ENCODE measurements at places on chromosomes 11 and 22.
A peak's percentile ranks its signal among the peaks of the same experiment; 100 is the strongest.

DNA sequence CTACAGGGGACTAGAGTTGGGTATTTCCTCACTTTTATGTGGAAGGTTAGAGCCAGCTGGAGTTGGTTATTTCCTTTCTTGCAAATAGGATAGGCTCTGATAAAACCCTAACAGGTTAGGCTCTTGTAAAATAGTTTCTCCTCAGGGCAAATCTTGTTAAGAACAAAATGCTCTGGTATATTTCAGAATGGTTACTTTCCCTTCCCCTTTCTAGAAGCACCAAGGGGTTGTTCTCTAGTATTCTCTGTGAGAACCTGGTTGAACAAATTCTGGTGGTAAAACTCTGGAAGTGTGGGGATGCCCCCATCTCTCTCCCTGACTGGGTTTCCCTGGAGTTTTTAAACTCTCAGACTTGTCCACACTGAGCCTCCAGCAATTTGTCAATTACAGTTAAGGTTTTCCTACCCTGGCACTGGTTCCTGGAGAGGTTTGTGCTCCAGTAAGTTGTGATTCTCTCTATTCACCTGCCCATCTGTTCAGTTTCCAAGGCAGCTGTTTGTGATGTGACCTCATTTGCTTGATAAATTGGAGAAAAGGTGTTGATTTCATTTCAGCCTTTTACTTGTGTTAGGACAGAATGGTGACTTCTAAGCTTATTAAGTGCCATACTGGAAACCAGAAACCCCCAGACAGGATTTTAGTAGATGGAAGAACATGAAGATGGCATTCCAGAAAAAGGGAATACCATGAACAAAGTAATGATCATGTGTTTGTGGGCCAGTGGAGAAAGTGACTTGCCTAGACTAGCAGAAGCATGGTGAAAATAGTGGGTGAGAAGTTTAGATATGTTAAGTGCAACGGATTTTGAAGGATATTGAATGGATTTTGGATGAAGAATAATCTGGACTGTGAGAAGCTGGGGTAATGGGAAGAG lies 64.6 kb downstream of the EXT2 start:
- DNase-seq: no peak

- DNase-seq: no peak
Observed at GRCh38 chr11:96328395-96329010, 14.5 kb downstream of the MAML2 start.

DNA sequence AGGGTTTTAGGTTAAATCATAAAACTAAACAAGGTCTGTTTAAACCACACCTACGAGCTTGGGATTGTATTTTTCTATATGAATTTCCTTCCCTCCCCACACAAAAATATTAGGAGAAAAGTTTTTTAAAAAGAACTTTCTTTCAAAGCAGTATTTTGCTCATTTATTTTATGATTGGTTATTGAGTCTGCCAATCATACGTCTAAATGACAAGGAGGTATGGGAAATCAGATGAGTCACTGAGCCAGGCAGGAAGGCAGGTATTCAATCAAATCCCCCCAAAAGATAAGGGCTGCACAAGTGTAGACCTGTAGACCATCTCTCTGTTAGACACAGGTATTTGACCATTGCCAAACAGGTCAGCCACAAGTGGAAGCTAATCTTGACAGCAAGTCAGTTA lies 440.1 kb upstream of the CCDC90B start:
- DNase-seq: no peak

DNA sequence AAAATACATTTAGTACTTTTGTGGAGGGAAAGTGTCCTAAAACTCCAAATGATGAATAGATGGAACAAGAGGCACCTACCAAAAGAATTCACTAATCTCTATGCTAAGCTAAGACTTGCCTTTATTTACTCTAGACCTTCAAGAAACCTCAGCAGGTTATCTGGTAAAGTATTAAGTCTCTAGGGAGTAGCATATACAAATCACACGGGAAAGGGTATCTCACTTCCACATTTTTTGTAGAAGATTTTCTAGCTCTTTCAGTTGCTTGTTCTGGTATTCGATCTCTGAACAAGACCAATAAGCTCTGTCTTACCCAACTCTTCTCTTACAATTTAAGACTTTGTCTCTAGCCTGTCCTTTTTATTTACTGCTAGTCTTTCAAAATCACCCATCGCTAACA lies 18.1 kb upstream of the CADM1 start:
- DNase-seq: no peak

DNA sequence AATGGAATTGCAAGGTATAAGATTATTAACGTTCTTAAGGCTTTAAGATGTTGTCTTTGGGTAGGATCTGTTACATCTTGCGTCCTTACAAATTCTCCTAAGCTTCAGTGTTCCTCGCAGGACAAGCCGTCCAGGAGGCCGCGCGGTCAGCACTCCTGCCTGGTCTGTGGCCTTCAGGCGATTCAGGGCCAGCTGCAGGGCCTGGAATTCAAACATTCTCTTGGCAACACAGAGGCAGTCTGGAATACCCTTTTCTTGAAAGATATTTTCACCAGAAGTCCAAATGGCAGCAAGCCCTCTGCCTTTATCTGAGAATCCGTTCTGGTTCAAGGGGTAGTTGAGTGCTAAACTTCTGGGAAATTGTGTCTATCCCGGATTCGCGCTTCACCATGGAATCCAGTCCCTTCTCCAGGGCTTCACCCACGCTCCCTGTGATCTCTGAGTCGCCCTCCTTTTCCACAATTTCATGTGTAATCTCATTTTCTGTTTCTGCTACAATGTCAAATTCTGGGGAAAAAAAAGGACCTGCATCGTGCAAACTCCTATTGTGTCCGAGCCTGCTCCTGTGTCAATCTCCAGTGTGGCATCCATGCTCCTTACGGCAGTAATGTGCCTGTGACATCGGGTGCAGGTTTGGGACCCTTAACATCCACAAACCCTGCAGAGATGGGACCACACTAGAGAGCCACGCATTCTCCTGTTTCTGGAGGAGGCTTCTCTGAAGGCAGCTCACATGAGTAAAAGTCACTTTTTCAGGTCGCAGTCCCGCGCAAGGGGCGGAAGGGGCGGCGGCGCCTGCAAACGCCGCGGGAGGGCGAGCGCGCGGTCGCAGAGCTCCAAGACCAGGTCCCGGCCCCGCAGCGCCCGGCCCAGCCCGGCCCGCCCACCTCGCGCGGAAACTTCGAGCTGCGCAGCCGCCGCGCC lies 25.4 kb upstream of the SORL1 start:
- DNase-seq: no peak

DNA sequence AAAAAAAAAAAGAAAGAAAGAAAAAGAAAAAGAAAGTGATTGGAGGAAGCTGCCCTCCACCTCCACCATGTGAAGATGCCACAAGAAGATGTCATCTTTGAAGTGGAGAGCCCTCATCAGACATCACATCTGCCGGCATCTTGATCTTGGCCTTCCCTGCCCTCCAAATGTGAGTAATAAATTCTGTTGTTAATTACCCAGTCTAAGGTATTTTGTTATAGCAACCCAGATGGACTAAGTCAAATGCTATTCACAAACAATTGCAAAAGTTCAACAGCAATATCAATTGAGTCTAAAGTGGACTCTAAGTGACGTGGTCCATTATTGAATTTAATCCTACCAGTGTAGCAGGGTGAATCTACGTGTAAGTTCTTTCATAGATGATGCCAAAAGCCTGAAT lies 55.9 kb upstream of the NUP160 start:
- DNase-seq: no peak

- DNase-seq: no peak
Observed at GRCh38 chr11:65907878-65908277, 7.7 kb upstream of the FOSL1 start.

GRCh38 chr22:50398831-50399648 lies 55.9 kb downstream of the PPP6R2 start:
- DNase-seq: no peak

- no peak for DNase-seq
Observed at GRCh38 chr11:127890030-127890615, 697.2 kb downstream of the ETS1 start.

GRCh38 chr11:70628855-70629844 lies 230.8 kb downstream of the CTTN start:
- no peak for DNase-seq

GRCh38 chr22:47043835-47044721 lies 281.6 kb downstream of the TBC1D22A start:
- DNase-seq: peak; percentile 9

GRCh38 chr22:33350491-33350890 lies 292.3 kb upstream of the SYN3 start:
- no peak for DNase-seq

GRCh38 chr22:32919629-32920028 lies 118.1 kb downstream of the TIMP3 start:
- DNase-seq: no peak

GRCh38 chr22:20126284-20127029 lies 5.1 kb upstream of the ZDHHC8 start:
- no peak for DNase-seq

DNA sequence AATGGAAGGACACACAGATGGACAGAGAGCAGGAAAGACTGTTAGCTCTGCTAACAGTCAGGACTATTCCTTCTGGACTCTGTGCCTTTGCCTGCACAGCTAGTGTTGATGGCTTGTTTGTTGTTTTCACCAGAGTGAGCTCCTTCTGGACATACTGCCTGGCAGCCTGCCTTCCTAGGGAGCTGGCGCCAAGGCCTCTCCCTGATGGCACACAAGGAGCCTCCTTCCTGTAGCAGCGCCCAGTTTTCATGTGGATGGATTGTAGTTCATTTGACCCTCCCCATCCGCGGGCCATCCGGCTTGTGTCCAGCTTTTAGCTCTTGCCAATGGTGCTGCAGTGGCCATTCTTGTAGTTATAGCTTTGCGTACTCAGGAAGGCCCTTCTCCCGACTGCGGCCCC lies 16.6 kb upstream of the BCR start:
- no peak for DNase-seq

DNA sequence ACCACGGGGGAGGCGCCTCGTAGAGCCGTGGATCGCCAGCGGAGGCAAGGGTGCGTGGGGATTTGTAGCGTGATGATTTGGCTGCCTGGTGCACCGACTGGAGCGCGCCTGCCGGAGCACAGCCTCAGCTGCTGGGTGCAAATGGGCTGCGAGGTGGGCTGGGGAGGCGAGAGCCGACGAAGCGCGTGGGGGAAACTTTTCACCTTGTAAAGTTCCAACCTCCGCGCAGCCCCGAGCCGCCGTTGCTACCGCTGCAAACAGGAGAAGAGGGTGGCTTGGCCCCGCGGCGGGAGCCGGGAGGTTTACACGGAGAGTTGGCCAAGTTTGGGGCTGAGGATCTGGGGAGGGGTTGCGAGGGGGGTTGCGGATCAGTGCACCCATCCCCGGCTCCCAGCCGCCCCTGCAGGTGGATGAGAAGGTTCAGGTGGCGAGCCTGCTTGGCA lies 528 bp downstream of the FAT3 start:
- peak; percentile 45 for DNase-seq

- no peak for DNase-seq
Observed at GRCh38 chr11:115769891-115770290, 265.7 kb upstream of the CADM1 start.

DNA sequence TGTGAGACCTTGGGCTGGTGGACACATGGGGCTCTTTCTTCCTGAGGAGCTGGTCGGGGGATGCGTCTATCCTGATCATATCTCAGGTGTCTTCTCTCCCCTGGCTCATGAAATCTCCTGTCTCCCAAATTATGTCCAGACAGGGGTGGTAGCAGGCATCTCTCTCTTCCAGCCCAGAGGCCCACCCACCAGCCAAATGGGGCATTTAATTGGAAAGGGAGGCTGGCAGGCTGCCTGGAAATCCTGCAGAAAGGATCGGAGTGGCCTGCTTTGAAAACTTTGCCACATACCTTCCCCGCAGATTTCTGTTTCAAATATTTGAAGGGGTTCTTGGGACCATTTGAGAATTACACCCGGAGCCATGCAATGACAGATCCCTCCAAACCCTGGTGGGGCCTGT lies 37.4 kb downstream of the SMIM38 start:
- DNase-seq: no peak

- DNase-seq: no peak
Observed at GRCh38 chr22:24423519-24424000, 3.8 kb upstream of the ADORA2A start.

GRCh38 chr11:28606930-28607329 lies 498.7 kb downstream of the METTL15 start:
- DNase-seq: peak; percentile 19

- peak; percentile 66 for DNase-seq
Observed at GRCh38 chr22:30251711-30252110, 5.2 kb upstream of the LIF start.

DNA sequence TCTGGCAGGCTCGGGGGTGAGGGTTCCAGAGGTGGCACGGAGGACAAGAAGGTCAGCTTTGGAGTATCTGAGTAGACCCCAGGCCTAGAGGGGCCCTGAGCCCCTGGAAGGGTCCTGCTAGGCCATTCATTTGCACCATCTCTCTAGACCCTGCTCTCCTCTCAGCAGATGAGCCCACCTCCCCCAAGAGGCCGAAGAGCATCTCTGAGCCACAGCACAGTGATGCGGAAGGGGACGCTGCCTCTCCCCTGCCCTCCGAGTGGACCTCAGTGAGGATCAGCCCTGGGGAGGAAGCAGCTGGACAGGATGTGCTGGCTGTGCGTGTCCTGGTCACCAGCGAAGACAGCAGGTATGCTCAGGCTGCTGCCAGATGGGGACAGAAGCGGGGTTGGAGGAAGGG lies 101.6 kb upstream of the PARVA start:
- no peak for DNase-seq

DNA sequence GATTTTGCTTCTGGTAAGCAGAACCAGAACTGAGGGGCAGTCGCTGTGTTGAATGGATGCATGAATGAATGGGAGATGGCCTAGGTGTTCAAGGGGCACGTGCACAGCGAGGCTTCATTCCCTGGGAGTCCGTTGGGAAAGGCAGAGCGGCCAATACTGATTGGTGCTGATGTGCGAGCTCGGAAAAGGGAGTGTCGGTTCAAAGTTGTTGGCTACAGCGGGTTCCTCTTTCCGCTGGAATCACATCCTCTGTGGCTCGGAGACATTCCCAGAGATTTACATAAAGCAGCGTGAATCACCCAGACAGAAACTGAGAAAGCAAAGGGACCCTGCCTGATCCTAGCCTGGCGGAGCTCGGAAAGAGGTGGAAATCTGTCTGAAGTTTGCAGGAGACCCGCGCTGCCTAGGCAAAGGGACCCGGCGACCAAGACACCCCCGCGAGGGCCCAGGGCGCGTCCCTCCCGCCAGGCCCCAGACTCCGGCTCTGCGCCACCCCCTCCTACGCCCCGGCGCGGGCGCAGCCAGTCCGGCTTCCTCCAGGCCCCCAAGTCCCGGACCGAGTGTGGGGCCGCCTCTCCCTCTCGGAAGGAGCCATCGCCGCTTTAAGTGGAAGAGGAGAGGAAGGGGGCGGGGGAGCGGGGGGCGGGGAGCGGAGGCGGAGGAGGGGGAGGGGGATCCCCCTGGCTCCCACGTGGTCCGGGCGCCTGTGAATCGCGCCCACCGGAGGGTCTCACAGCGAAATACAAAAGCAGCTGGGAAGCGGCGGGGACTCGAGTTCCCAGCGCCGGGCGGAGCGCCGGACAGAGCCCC lies at the start of gene FJX1:
FJX1 (plus strand) TSS at position 774 of the 810 bp plus-strand sequence. CDS start 177 bp downstream, outside the sequence.
- DNase-seq: peak; percentile 89

All from SJCRH30 (cell line).